Foreskin keratinocyte (primary cell): ENCODE measurements at places on chromosomes 1 and 21. TPM values are rescaled to one million over a fixed set of nuclear protein-coding genes. Genes with fewer than 3 reads are reported as not detected.

DNA sequence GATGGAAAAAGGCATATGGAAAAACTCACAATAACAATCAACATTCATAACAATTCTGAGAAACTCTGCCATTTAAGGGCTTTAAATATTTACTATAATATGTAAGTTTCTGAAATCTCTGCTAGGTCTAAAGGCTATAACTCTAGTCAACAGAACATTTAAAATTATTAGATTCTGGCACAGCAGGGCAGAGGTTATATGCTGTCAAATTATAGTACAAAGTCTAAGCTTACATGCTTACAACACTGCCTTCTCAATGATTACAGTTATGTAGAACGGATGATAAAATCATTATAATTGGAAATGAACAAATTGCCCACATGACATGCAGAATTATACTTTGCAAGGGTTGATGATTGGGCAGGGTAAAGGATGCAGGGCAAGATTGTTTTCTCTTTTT, 97.7 kb downstream of the PIGK start:
- no peak for DNase-seq

DNA sequence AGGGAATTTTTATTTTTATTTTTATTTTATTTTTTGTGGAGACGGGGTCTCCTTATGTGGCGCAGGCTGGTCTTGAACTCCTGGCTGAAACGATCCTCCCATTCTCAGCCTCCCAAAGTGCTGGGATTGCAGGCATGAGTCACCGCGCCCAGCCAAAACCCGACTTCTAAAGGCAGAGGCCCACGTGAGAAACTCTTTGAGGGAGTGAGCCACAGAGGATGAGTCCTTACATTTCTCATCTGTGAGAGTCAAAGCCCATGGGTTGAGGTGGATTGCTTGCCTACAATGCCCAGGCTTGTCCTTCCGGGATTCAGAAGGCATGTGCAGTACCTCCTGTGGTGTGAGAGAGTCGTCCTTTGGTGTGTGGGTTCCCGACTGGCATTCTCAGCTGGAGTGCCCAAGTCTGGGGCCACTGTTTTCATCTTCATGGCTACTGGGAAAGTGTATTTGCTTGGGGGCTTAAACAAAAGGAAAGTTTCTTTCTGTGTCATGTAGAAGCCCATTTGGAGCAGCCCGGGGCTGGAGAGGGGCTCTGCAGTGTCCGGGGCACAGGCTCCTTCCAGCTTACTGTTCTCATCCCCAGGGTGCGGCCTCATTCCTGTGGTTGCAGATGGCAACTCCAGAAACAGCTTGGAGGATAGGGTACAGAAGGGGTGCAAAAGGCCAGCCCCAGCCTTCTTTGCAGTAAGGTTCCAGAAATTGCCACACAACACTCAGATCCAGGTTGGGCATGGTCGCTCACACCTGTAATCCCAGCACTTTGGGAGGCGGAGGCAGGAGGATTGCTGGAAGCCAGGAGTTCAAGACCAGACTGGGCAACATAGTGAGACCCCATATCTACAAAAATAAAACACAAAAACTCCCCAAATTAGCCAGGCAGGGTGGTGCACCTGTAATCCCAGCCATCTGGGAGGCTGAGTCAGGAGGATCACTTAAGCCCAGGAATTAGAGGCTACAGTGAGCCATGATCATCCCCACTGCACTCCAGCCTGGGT, 29.4 kb upstream of the CSF3R start:
- peak; percentile 99 for DNase-seq

- no peak for DNase-seq
Measured at GRCh38 chr21:17460094-17460493, 52.7 kb upstream of the CXADR start.

DNA sequence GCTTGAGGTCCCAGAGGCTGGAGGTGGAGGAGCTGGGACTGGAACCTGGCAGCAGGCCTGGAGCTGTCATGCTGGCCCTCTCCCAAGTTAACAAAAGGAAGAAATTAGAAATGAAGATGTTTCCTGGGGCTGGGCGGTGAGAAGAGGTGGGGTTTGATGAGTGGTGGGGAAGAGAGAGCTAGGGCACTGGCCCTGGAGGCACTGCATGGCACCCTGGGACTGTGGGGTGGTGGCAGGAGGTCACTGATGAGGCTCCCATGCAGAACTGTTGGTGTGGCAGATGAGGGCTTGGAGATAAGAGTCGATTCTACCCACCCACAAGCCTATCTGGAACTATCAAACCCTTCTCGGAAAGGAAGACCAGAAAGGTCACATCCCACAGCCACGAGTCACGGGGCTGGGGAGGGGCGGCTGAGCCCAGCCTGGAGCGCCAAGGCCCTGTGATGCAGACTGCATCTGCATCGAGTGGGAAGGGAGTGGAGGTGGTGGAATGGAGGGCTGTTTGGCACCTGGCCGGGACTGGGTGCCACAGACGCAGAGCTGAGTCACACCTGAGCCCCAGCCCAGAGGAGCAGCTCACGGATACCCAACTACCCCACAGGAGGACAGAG, 29.4 kb downstream of the MRPL37 start:
- peak; percentile 13 for DNase-seq

- no peak for DNase-seq
Measured at GRCh38 chr1:206579747-206580437, 32.4 kb downstream of the EIF2D start.

DNA sequence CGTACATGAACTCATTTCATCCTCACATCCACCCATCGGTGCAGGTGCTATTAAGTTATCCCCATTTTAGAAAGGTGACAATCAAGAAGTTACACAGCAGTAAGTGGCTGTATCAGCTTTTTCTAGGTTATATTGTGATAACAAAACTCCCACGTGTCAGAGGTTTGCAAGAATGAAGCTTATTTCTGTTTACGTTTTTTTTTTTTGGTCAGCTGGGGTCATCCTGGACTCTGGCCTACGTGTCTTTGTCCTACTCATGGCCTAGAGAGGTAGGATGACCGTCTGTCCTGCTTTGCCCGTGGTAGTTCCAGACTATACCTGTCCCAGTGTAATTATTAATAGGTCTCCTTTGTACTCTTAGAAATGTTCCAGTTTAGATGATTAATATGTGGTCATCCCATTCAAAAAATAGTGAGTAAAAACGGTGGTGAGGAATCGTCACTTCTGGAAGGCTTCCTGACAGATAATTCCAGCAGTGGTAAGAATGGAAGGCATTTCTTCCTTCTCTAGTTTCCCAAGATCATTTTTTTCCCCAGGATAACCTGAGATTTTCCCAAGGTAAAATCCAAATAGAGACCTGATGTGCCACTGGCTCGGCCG, 64.2 kb upstream of the KIF26B start:
- peak; percentile 86 for DNase-seq

DNA sequence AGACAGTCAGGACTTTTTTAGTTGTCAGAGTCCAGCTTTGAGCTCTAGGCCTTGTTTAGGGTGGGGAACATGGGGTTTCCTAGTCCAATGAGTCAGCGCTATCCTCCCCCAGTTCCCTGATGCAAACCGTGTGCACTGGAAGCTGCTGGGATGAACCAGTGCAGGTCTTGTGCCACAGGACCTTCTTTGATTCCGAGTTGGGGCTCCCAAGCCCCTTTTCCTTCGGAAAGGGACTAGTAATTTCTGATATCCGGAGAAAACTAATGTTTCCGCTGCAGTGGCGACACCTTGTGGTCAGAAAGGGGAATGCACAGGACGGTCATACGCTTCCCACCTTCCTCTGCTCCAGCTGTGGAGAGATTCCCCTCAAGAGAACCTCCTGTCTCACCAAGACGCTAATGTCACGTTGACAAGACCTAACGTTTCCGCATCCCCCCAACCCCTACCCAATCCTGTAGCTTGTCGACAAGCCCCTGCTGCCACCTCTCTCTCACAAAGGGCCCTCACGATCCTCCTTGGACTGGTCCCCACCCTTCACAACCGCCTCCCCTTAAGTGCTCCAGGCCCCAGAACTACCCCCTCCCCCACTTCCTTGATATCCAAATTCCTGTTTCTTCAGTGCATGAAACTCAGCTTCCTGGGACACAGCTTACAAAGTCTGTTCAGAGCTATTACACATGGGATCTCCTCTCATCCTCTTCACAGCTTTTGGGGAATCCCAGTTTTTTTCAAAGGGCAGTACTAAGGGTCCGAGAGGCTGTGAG, 30.9 kb downstream of the GPA33 start:
- peak; percentile 41 for DNase-seq

- DNase-seq, result peak; percentile 87
Measured at GRCh38 chr1:186828611-186829454, at the start of gene PLA2G4A. TSS of gene PLA2G4A (plus strand) at chr1:186828949. CDS start at chr1:186854355, 25,406 bp downstream.

DNA sequence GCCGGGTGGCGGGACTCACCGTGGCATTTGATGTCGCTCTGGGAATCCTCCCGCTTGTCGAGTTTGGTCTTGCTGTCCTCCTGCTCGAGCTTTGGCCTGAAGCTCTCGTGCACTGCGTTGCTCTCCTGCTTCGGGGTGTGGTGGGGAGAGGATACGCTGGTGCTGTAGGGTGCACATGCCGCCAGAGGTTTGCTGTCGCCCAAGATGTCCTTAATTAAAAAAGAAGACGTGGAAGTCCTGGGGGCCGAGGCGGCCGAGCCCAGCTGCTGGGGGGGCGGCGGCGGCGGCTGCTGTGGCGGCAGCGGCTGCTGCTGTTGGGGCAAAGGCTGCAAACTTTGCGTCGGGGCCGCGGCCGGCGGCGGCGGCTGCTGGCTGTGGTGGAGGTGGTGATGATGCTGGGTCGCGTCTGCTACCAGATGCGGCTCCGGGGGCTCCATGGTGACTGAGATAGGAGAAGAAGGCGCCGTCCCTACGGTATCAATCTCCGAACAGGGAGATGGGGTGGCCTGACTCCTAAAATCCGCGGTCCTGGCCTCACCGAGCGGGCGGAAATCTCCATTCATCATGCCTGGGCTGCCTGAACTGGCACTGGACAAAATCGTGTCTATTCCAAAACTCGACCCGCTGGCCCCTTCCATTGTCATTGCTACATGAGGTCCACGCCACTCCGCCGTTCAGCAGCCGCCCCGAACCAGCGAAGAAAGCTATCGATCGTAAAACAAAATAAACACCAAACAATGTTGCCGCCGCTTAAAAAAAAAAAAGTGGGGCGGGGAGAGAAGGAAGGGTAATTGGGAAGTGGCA, at the start of gene BARHL2:
TSS of gene BARHL2 (minus strand) at position 751 of the 804 bp plus-strand sequence. CDS start at position 644, 107 bp downstream.
- DNase-seq, result no peak

GRCh38 chr1:41508290-41508689, 23.8 kb upstream of the EDN2 start:
- DNase-seq, result no peak

- no peak for DNase-seq
Measured at GRCh38 chr1:42052072-42052699, 101.0 kb upstream of the GUCA2B start.

Gene CD52
- total RNA-seq, result 0.25 TPM in 1 of 2 replicates, not detected in the other

Gene SELE
- not detected in 2 replicates for total RNA-seq

Gene MPL
- total RNA-seq, result not detected in 2 replicates

Gene ITGB2
- total RNA-seq, result 6.4 and 6.5 TPM in 2 replicates

Gene RUNX3
- total RNA-seq, result 0.10 TPM in 1 of 2 replicates, not detected in the other
